Muscle of back (tissue), 13 donors: ENCODE measurements at places on chromosomes 1 and 21.

DNA sequence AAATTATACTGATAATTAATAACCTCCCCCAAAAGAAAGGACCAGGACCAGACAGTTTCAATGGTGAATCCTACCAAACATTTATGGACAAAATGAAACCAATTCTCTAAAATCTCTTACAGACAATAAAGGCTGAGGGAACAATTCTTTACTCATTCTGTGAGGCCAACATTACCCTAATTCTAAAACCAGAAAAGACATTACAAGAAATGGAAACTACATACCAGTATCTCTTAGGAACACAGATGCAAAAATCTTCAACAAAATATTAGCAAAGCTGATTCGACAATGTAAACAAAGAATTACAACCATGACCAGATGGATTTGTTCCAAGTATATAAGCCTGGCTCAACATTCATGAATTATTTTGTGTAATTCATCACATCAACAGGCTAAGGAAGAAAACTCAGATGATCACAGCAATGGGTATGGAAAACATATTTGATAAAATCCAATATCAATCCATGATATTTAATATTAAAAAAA lies 8.6 kb downstream of the TMED5 start:
- DNase-seq, result no peak

- DNase-seq, result peak; percentile 37
Observed at GRCh38 chr1:68051475-68051874, 1.0 kb upstream of the DIRAS3 start.

GRCh38 chr1:15526490-15527339 lies at the start of gene DNAJC16:
Gene DNAJC16, plus strand, starts transcription at chr1:15526848. Its CDS starts 2,258 bp downstream, at chr1:15529106.
- DNase-seq, result peak; percentile 100

- no peak for DNase-seq
Observed at GRCh38 chr1:16459352-16459925, 18.9 kb downstream of the NECAP2 start.

- DNase-seq, result no peak
Observed at GRCh38 chr1:9253453-9254105, 19.0 kb downstream of the H6PD start.

- no peak for DNase-seq
Observed at GRCh38 chr1:160653620-160654016, 6.8 kb upstream of the SLAMF1 start.

DNA sequence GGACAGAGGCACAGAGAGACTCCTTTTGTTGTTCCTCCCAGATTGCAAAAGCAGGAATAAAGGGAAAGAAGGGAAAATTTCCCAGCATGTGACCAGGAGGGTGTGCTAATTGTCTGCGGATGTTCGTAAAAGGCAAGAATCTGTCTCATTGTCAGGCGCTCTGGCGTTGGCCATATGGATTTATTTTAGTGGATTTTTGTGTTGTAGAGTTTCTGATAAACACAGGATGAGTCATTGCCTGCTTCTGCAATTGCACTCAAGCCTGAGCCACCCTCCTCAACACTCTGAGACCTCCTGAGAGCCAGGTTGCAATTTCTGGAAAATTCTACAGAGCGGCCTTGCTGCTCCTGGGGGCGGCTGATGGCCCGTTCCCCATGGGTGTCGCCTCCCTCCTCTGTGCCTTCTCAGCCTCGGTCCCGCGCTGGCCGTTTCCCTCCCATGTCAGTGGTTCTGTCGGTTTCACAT lies 227.7 kb downstream of the KAZN start:
- peak; percentile 72 for DNase-seq

GRCh38 chr1:15101801-15102200 lies 51.7 kb upstream of the TMEM51 start:
- DNase-seq, result no peak

DNA sequence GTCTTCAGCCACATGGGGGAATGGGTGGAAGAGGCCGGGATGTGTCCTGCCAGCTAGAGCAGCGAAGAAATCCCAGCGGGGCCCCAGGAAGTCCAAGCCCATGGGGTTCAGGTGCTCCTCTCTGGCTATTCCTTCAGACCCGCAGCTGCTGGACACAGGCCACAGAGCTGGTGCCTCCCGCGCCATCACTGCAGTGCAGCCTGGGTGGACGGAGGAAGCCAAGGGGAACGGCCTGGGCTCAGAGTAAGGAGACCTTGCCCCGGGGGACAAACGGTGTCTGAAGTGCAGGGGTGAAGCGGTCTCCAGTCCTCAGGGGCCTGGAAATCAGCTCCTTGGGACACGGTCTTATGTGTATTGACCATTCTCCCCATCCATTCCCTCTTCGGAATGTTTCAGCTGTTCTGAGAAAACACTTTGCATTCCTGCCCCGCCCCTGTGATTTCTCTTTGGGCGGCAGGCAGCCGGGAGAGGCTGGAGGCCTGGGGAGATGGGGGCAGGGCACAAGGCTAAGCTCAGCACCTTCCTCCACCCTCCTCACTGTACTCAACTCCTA lies 18.4 kb downstream of the MTHFR start:
- DNase-seq, result peak; percentile 36

- no peak for DNase-seq
Observed at GRCh38 chr1:30974536-30974935, 66.0 kb upstream of the SDC3 start.

DNA sequence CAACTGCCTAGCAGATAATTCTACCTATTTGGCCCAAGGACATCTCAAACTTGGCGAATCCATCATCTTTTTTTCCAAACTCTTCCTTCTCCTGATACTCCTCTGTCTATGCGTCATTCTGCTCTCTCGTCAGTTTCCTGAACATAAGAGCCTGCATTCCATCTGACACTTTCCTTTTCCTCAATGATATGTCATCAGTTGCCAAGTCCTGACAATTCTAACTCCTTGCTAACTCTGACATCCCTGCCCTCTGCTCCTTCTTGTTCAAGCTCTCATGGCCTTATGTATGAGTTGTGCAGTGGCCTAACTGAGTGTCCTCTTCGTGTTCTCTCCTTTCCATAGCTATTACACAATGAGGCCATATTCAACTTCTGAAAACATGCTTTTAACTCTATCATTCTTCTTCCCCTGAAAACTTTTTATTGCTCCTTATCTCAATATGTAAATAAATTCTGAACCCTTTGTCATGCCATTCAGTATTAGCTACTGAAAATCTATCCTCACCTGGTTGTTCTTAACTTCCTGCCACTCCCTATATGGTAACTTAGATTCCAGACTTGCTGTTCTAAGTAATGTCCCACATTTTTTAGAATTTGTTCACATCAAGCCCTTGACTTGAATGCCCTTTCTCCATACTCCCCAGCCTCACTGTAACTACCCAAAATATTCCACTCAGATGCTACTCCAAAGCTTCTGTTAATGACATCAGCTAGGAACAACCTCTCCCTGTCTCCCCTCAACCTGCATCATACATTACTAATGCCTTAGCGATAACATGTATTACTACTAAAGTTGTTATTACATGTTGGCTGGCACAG lies 11.5 kb downstream of the PALMD start:
- no peak for DNase-seq

DNA sequence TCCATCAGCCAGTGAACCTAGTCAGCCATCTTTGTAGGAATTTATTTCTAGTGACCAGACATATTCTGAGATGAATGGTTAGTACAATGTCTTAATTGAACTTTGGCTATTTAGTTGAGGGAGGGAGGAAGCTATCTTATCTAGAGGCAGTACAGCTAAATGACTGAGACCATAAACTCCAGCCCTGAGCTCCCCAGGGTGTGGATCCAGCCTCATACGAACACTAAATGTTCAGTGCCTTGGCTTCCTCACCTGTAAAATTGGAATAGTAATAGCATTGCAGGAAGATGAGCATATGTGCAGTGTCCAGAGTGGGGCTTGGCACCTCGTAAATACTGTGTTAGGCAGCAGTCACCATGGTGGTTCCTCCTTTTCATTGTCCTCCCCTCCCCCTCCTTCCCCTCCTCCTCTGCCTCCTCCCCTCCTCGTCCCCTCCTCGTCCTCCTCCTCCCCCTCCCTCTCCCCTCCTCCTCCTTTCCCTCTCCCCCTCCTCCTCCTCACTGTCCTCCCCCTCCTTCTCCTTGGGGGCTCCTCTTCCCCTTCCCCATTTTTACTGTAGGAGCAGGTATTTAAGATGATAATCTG lies 108.2 kb downstream of the GALNT2 start:
- DNase-seq, result no peak

GRCh38 chr1:41571041-41571440 lies 86.6 kb upstream of the EDN2 start:
- DNase-seq, result no peak

DNA sequence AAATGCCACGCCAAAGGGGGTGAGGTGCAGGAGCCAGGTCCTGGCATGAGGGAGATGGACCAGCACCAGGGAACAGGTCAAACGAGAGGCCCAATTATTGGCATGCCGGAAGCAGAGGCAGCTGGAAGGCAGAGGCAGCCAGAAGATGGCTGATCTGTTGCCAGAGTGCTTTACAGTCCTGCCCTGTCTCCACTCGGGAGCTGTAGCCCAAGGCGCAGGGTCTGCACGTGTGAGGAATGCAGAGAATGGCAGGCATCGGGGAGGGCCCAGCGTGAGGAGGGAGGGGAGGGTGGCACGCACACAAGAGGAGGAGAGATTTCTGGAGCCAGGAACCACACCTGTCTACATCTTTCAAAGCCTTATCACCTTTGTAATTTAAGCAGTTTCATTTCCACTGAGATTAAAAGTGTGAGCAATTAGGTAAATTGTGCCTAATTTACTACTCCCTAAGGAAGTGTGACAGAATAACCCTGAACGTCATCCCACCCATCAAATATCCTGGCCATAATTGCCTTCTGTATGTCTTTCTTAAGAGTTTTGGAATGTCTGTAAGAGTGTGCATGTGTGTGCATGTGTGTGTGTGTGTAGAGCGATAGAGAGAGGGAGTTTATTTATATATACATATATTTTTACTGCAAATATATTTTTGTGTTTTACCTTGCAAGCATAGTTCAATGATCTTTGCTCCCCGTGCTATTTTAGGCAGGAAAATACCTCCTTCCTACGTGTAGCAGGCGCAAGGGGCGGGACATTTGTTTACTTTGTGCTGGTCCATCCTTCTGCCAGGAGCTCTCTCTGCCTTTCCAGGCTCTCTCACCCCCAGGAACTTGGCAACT lies 125.5 kb upstream of the SERBP1 start:
- DNase-seq, result no peak

DNA sequence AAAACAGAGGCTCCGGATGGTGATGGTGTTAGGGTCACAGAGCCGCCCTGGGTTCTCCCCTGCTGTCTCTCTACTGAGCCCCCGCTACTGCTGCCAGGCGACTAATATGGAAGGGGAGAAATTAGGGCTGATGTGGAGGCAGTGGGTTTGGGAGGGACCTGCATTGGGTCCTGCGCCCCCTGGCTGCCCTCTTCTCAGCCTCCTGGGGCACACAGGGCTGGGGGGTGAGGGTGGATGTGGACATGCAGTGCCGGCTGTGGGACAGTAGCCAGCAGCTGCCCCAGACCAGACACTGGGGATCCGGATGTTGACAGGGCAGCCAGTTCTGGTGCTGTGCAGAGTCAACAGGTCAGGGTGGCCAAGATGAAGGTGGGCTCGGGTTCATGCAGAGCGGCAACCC lies 1.5 kb upstream of the CLCNKB start:
- no peak for DNase-seq

DNA sequence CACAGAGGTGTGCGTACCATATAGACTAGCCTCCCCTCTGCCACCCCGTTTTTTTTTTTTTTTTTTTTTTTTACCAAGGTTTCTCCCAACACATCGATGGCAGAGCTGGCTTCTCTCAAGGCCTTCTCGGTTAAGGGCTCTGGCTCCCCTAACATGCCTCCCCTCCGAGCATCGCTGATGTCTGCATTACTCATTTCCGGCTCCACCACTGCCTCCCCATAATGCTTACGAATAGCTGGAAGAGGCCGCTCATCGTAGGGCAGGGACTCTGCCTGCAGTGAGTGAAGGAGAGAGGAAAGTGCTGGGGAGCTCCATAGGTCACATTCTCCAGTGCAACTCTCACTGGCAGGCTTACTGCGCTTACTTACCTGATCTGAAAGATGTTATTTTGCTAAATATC lies 20.6 kb downstream of the CEP104 start:
- no peak for DNase-seq

- DNase-seq, result no peak
Observed at GRCh38 chr1:19452221-19452663, 33.1 kb downstream of the CAPZB start.

GRCh38 chr1:54859700-54860391 lies 27.1 kb downstream of the DHCR24 start:
- DNase-seq, result no peak

GRCh38 chr21:29091033-29091432 lies 17.6 kb upstream of the CCT8 start:
- no peak for DNase-seq

DNA sequence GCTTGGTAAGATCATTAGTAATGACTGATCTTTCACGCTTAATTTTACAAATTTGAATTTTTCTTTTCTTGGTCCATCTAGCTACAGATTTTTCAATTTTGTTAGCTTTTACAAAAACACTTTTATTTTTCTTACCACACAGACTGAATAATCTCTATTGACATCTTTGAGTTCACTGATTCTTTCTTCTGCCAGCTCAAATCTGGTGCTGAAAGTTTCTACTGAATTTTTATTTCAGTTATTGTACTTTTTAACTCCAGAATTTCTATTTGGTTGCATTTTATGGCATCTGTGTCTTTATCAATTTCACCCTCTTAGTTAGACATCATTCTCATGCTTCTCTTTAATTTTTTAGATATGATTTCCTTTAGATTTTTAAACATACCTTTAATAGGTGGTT lies 584.7 kb downstream of the LMO4 start:
- no peak for DNase-seq

DNA sequence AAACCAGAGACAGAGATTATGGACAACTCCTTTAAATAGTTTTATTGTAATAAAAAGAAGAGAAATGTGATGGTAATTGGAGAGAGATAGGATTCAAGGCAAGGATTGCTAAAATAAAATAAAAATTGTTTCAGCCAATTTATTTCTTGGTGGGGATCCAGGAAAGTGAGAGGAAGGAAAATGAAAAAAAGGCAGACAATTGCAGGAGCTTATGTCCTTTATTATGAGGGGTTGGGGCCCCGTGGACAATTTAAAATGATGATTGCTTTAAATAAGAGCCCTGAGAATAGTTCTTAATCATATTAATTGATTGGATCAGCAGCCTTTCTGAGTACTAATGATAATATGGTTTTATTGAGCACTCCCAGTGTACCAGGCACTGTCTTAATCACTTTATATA lies 40.2 kb downstream of the RGS2 start:
- no peak for DNase-seq

GRCh38 chr1:11857164-11857851 lies 1.4 kb downstream of the NPPB start:
- DNase-seq, result no peak

DNA sequence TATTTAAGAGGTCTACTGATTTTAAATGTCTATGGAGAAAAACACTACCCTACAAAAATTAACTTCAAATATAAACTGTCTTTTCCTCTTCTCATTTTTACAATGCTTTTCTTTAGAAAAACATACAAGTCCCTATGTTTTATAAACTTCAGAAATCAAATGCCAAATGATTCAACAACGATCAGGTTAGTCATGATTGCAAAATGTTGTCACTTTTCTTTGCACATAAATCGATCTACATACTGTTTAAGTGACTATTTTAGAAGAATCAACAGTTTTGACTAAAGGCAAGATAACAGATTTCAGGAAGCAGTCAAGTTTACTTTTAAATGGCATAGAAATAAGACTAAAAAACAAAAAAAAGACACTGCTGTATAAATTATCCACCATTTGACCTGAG lies 168.7 kb downstream of the GPATCH2 start:
- DNase-seq, result no peak

- no peak for DNase-seq
Observed at GRCh38 chr21:32494934-32495709, 82.6 kb downstream of the EVA1C start.

- DNase-seq, result no peak
Observed at GRCh38 chr1:31043631-31044030, 21.9 kb downstream of the PUM1 start.
